ENCODE measurements at places on chromosomes 13 and 19. TPM values are rescaled to one million over a fixed set of nuclear protein-coding genes. Genes with fewer than 3 reads are reported as not detected.
A peak's percentile ranks its signal among the peaks of the same experiment; 100 is the strongest.

ADGRL1 gene
- 13.3 TPM for total RNA-seq

DNA sequence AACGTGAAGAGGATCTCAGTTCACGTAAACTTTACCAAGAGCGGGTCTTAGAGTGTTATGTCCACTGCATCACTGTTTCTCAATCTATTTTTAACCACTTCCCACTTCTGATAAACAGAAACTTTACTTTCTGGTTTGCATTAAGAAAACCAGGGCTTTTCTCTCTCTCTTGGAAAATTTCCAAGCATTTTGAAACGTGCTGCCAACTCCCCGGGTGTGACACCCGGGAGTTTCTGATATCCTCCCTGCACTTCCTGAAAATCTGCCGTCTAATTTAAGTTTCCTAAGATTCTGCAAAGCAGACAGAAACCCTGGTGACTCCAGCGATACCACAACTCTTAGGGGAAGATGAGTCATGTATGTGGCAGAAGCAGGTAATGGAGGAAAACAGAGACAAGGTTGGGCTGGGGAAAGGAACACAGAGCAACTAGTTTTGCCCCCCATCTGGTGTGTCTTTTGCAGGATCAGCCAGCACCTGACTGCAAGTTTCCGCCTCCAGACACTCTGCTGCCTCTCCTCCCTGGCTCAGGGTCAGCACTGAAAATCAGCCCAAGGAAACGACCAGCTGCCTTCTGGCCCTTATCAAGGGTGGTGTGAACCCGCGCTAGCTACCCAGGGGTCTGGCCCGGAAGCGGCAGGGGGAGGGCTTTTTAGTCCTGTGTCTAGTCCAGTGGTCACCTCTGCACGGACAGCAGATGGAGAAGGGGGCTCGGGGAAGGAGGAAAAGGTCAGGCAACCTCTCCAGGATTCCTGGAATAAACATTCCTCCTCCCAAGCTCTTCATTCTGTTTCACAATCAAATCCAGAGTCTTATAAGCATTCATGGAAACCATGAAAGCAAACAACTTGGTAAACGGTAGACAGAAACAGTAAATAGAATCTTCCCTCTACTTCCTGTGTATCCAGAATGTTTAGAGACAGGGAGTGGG, 11.3 kb upstream of the FFAR2 start:
- no peak for DNase-seq

SIGLECL1 gene
- not detected for total RNA-seq

ZNF808 gene
- 13.5 TPM for total RNA-seq

GRCh38 chr13:111917086-111917485, 149.9 kb upstream of the SOX1 start:
- DNase-seq: no peak

GRCh38 chr13:28434926-28435325, 60.0 kb downstream of the FLT1 start:
- no peak for DNase-seq

CEACAM16 gene
- not detected for total RNA-seq

GRCh38 chr13:74289861-74290773, 155.9 kb upstream of the KLF12 start:
- peak; percentile 52 for DNase-seq

TUBA3C gene
- total RNA-seq: not detected

DNA sequence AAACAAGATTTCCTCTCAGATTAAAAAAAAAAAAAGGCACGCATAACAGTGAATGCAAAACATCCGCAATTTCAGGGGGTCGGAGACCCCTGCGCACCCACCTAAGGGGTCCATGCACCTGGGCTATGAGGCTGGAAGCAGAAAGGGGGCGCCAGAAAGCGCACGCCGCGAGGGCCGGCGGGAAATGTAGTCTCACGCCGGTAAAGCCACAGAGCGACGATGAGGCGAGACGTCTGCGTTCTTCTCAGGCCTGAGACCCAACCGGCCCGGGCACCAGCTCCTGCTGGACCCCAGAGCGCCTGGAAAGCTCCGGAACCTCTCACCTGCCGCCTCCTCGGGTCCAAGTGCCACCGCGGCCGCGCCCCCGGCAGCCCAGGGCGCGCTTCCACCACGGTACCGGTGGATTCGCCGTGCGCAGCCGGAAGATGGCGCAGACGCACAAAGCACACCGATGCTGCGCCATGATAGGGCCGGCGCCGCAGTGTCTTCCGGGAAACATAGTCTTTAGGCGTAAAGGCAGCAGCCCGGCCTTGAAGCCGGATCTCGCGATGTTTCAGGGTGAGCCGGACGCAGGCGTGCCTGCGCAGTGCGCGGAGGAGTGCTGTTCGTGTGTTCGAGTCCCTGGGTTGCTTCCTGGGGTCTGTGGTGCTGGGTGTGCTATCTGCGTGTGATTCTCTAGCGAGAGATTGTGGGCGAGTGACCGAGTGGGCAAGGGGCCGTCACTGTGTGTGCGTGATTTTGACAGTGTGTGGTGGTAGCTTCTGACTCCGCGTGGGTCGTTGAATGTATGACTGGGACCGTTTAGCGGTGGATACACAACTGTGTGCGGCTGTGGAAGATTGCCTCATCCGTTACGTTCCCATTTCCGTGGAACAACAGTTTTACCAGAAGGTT, at the start of gene ZNF582:
TSS of gene ZNF582 (minus strand) at position 416 of the 894 bp plus-strand sequence. CDS start 1,782 bp downstream, outside the sequence.
- peak; percentile 98 for DNase-seq

DNA sequence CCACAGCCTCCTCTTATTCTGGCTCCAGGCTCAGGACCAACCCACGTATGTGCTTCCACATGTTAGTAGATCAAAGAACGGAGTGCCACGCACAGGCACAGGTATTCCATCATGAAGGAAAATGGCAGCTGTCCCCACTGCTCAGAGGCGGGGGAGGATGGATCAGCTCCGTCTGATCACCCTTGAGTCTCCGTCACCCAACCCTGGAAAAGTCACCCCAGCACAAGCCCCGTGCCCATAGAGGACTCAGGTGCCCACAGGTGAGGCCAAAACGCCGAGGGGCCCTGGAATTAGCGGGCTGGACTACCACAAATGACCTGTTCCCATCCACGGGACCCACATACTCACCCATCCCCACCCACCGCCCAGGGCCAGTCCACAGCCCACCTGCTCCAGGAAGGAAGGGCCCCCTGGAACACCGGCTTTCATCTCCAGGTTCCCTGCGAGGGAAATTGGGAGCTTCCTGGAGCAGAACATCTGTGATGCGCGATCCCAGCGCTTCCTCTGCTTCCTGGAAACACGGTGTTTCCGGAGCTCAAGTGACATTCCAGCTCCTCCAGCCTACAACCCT, 120.5 kb upstream of the SPACA7 start:
- no peak for DNase-seq

OR1M1 gene
- total RNA-seq: not detected

- DNase-seq: no peak
Measured at GRCh38 chr13:53499576-53500133, 471.0 kb downstream of the OLFM4 start.

DNA sequence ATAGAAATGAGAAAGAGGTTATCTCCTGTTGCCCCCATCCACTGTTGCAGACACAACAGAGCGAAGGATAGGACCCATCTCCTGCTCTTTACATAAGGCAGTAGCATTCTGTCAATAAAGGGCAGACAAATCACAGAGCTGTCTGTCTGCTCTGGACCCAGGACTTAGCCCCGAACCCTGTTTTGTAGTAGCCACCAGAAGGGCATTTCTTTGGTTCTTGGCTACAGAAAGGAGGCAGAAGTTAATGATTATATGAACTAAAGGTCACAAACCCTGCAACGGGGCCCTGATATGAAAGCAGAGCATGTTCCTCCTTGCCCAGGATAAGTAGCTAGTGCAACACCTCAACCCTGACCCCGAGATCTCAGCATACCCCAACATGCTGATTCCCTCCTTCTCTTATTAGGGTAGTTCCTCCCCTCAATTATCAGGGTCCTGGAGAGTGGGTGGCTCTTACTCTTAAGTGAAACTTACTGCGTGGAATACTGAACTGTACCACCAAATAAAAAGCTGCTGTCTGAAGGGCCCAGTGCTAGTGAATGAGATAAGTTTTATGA, 680.4 kb upstream of the SPRY2 start:
- no peak for DNase-seq
